ENCODE measurements at places on chromosomes 6 and 20.

GRCh38 chr6:146871611-146872425 is 273.0 kb downstream of the ADGB start:
- DNase-seq = no peak

DNA sequence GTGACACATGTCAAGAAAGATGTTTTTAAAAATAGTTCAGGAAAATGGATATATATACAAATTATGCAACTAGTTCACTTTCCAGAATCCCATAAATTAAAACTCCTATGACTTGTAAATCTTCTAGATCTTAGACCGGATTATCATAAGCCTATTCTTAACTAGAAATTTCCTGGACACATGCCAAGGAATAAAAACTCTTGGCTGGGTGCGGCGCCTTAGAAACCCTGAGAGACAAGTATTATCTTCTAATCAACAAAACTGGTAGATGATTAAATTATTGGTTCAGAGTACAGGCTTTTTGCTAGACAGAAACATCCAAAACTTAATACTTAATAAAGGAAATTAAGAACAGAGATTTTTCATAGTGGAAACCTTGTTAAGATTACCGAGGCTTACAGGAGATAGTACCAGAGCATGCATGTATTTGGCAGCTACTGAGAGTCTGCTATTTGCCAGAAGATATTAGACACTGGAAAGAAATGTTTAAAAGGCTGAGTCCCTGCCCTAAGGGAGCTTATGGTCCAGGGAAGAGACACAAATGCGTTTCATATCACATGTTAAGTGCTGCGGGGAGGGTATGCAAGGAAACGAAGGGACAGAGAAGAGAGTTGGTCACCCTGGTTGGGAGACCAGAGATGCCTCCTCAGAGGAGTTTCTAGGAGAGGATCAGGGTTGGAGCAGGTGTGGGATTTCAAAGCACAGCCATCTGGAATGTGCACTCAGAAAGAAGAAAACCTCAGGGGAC is 46.5 kb upstream of the IFNGR1 start:
- DNase-seq = no peak

GRCh38 chr6:117976030-117976651 is 69.1 kb downstream of the SLC35F1 start:
- peak; percentile 42 for DNase-seq

DNA sequence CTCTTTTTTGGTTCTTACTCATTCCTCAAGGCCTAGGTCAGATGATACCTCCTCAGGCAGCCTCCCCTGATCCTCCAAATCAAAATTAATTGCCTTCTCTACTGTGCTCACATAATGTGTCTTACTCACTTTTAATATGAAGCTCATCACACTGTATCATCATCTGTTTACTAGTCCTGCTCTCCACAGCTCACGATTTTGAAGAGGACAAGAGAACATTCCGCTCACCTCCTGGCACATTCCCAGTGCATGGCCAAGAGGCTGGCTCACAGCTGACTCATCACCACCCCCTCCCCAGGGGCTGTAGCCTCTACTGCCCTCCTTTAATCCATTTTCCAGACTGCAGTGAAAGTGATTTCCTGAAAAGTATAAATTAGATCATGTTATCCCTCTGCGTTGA is 133.1 kb downstream of the ALDH8A1 start:
- no peak for DNase-seq

DNA sequence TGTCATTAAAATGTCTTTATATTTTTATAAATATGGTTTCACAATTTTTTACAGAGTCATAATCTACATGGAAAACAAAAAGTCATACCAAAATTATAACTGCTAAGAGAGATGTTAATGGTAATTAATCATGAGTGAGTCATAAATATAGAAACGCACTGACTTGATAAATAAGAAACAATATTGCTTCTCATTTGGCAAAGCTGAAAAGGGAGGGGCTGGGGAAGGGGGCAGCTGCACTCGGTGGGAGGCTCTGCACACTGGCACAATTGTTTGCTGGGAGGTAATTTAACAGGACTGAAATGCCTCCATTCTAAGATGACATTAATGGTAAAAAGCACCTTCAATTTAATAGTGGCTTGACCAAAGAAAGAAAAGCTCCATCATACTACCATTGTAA is 133.3 kb upstream of the AGPAT4 start:
- DNase-seq = no peak

- no peak for DNase-seq
Observed at GRCh38 chr6:144215402-144215931, 65.2 kb downstream of the STX11 start.

DNA sequence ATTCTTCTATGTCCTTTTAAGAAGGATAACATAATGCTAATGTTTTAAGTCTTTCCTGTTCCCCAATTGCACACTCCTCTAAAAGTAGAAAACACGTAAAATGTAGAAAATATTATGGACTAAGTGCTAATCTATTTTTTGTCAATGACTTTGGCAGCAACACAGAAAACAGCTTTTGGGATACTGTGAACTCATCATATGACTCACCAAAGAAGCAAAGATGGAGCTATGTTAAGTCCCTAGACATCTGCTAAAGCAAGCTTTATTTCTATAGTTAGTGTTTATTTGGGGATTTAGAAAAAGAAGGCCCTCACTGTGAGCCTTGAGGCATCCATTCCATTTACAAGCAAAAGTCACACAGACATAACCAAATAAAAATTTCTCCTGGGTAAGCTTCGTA is 23.0 kb downstream of the OPN5 start:
- no peak for DNase-seq

DNA sequence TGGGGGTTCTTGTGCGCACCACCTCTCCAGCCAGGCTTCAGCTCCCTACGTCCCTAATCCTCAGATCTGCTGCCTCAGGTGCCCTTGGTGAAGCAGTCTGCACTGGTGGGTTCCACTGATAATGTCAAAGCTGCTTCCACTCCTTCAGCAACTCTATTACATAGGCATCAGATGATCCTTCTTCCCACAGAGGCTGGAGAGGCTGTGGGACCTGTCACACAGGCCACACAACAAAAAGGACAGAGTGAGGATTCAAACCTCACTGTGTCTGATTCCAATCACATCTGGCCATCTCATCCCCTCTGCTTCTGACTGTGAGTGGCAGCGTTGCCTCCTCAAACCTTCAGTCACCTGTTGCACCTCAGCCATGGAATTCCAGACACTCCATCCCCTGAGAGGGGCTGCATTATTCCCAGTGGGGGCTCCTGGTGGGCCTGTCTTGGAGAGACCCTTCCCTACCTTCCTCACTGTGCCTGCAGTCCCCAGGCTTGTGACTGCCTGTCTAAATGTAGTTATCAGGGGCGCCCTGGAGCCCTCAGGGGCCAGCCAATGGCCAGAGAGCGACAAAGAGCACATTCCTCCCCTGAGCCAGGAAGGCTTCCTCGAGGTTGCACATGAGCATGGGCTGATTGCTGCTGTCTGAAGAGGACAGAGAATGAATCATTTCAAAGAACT is 211.4 kb upstream of the ECI2 start:
- DNase-seq = no peak

GRCh38 chr6:32167154-32167760 is 2.9 kb downstream of the EGFL8 start:
- no peak for DNase-seq

- no peak for DNase-seq
Observed at GRCh38 chr6:31775633-31776484, 1.3 kb downstream of the VWA7 start.

GRCh38 chr6:144840619-144841018 is 555.5 kb downstream of the UTRN start:
- DNase-seq = no peak

Data from HAP-1 (cell line).